NCI-H526 (cell line): ENCODE measurements at places on chromosomes 1 and 21.

- DNase-seq, result no peak
Measured at GRCh38 chr1:183289051-183289496, 103.0 kb downstream of the LAMC2 start.

GRCh38 chr1:98048751-98049325 is 128.0 kb upstream of the DPYD start:
- DNase-seq, result no peak

DNA sequence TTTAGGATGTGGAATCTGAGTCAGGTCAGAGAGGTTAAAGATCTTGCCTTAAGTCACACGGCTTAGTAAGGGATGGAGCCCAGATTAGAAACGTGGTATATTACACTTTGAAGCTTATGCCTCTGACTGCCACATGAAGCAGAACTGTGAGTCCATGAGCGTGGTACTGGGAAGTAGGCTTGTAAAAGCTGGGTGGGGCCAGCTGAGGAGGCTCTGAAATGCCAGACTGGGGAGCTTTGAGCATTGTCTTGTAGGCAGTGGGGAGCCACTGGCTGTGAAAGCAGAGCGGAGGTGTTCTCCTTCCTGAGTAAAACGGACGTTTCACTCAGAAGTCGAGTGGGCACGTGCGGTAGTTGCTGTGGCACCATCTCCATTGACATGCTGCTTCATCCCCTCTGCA is 72.6 kb upstream of the USP24 start:
- DNase-seq, result no peak

- DNase-seq, result no peak
Measured at GRCh38 chr1:118253053-118253915, 68.3 kb upstream of the SPAG17 start.

DNA sequence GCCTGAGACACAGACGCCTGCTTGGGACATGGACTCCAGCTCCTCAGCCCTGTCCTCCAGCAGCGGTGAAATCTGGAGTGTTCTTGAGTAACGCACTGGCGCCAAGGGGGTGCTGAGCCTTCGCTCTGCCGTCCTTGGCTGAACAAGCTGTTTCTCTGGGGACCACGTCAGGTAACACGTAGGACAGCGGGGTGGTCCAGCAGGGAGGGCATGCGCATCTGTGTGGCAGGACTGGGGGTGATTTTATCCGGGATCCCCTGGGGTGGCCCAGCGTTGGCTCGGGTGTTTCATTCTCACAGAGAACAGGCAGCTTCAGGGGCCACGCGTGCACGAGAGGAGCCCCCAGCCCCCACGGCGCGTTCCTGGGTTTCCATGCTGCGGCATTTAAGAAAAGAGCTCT is 61.2 kb downstream of the AGPAT3 start:
- no peak for DNase-seq

DNA sequence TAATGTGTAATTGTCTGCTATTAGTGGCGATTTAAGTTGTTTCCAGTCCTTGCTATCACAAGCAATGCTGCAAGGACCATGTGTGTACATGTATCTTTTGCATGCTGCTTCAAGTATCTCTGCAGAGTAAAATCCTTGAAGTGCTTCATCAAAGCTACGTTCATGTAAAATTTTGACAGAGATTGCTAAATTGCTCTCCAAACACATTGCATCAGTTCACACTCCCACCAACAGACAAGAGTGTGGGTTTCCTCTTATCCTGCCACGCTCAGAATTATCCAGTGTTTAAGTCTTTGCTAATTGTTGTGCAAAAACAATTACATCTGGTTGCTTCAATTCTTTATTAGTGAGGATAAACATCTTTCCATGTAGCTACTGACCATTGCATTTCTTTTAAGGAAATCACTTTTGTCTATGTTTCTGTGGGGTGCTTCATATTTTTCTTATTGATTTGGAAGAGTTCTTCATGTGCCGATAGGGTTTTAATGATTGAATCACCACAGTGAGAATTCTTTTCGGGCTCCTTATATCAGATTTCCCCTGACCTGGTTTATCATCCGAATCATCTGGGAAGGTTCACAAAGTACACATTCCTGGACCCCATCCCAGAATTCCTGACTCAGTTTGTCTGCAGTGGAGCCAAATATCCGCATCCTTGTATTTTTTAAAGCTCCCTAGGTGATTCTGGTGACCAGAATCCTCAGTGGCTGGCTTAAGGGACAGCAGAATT is 56.3 kb upstream of the GALNT2 start:
- DNase-seq, result no peak

DNA sequence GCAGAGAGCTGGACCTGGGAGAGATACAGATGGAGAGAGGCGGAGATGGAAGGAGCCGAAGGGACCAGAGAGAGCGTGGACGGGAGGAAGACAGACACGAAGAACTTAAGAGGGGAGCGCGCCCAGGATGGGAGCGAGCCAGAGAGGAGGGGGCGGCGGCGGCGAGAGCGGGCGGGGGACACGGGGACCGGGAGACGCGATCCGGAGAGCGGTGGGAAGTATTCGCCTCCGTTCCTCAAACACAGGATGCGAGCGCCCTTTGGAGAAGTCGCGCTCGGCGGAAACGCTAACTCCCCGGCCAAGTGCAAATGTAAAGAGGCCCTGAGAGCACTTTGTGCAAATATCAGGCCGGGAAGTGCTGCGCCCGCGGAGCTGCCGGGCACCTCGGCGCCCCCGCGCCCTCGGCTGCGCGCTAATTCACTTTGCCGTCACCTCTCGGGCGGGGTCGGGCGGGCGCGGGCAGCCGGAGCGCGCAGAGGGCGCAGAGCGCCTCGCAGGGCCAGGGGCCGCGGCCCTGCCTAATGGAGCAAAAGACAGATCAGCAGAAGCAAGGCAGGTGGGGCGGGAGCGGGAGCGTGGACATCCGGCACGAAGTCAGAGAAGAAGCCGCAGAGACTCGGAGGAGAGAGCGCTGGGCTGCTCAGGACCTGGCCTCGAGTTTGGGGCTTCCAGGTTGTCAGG is 281.2 kb downstream of the RRAGC start:
- peak; percentile 80 for DNase-seq

GRCh38 chr1:223402790-223403142 is 9.6 kb downstream of the CCDC185 start:
- DNase-seq, result no peak

DNA sequence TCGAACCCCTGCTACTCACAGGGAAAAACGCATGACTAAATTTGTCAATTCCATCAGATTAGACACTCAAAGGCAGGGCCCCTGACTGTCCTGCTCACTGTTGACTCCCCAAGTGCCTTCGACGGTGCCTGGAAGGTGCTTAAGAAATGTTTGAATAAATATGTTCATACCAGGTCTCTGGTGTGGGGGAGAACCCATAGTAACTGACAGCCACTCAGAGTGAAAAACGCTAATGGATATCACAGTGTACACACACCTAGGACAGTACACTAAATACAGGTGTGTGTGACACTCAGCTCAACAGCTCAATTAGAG is 39.7 kb upstream of the WASF2 start:
- no peak for DNase-seq
